Urinary bladder (tissue), 4 donors: ENCODE measurements at places on chromosomes 1 and 21. TPM values are rescaled to one million over a fixed set of nuclear protein-coding genes. Genes with fewer than 3 reads are reported as not detected.

GRCh38 chr21:38775733-38776132, 30.0 kb upstream of the ETS2 start:
- DNase-seq = no peak

DNA sequence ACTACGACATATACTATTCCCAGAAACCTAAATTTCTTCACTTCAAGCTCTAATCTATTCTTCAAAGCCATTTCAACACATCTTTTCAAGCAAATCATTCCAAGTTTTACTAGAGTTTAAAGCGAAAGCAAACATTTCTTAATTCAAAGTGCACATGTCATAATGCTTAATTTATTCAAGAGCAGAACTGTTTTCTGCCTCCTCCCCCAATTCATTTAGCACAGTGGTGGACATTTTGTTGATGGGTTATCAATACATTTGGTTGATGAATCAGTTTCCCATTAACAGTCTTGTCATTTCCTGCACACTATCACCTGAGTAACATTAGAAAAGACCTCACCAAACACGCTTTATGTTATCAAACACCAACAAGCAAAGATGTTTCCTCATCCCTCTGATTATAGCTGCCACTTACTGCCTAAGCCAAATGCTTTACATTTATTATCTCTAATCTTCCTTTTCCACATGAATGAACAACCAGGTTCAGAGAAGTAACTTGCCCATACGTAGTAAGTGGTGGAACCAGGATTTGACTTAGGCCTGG, 2.0 kb downstream of the SRSF4 start:
- DNase-seq = no peak

The CREB3L4 gene
- total RNA-seq = 8.7 TPM

GRCh38 chr1:12249181-12249580, 19.4 kb downstream of the VPS13D start:
- no peak for DNase-seq
